Stimulated activated CD4-positive, alpha-beta T cell treated with anti-CD3 and anti-CD28 coated beads, TNF-alpha, amount 100 ng/mL, for 48 hours (primary cell): ENCODE measurements at places on chromosomes 5 and 9.

DNA sequence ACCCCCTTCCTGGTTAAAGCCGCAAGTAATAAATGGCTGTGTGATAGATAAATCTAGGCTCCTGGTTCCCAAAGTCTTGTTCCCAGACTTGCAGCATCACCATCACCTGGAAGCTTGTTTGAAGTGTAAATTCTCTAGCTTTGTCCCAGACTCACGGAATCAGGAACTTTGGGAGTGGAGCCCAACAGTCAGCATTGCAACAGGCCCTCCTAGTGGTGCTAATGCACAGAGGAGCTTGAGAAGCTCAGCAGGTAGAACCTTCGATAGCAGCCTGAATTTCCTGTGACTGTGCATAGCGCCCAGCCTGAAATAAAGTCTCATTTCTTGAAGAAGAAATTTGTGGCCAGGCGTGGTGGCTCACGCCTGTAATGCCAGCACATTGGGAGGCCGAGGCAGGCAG, 30.3 kb upstream of the MELK start:
- no peak for DNase-seq

- no peak for DNase-seq
Observed at GRCh38 chr5:25027061-25027460, 382.3 kb upstream of the CDH10 start.

DNA sequence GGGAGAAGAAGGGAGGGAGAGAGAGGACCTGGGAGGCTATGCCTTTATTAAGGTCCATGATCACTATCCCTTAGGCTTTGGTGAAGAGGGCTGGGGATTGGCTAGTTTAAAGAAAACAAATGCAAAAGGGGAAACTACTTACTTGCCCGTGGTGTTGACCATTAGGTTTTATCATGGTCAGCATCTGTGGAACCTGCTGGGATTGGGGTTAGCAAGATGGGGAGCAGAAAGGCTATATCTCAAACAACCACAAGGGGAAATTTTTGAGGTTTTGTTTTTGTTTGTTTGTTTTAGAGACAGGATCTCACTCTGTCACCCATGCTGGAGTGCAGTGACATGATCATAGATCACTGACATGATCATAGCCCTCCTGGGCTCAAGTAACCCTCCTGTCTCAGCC, 9.0 kb upstream of the RAD23B start:
- DNase-seq, result no peak

DNA sequence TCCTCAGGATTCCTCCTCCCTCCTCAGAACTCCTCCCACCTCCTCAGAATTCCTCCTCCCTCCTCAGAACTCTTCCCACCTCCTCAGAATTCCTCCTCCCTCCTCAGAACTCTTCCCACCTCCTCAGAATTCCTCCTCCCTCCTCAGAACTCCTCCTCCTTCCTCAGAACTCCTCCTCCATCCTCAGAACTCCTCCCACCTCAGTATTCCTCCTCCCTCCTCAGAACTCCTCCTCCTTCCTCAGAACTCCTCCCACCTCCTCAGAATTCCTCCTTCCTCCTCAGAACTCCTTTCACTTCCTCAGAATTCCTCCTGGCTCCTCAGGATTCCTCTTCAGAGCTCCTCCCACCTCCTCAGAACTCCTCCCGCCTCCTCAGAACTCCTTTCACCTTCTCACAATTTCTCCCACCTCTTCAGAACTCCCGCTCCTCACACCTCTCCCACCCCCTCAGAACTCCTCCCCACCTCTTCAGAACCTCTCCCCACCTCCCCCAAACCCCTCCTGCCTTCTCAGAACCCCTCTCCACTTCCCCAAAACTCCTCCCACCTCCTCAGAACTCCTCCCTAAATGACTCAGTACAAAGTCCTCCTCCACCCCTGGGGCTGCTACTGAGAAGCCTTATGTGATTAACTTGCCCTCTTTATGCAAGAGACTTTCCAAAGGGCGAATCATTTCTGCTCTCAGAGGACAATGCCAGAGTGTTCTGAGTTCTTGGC, 23.2 kb downstream of the SLC46A2 start:
- DNase-seq, result peak; percentile 38

DNA sequence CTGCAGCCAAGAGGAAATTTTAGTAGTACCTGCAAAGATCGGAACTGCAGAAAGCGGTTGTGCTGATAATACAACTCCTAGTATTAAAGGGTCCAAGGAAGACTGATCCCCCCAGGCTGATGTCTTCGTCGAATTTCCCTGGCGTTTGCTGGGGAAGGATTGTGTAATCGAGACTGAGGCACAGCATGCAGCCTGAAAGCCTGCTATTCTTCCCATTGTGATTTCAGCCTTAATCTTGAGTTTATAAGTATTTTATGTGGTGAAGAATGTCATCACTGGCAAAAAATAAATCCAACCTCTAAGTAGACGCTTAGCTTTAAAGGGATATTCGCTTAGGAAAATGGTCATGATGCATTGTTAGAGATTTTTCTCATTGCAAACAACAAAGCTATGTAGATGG, 21.3 kb upstream of the LMX1B start:
- no peak for DNase-seq
